Stimulated activated CD4-positive, alpha-beta T cell treated with anti-CD3 and anti-CD28 coated beads, TNF-alpha, amount 100 ng/mL, for 4 hours (primary cell): ENCODE measurements at places on chromosomes 3 and 15.

DNA sequence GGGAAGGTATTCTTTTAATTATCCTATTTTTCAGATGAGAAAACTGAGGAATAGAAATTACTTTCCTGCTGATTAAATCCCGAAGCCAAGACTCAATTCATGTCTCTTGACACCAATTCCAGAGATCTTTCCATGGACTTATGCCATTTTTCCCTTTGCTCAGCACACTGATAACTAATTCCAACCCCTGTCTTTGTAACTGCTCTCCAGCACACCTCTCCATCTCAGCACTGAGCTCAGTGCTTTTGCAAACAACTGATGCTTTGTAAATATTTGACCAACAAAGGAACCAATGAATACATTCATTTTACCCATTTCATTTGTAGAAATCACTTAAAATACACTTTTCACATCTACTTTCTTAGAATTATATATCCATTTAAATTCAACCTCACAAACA, 249.1 kb downstream of the IL5RA start:
- DNase-seq, result no peak

DNA sequence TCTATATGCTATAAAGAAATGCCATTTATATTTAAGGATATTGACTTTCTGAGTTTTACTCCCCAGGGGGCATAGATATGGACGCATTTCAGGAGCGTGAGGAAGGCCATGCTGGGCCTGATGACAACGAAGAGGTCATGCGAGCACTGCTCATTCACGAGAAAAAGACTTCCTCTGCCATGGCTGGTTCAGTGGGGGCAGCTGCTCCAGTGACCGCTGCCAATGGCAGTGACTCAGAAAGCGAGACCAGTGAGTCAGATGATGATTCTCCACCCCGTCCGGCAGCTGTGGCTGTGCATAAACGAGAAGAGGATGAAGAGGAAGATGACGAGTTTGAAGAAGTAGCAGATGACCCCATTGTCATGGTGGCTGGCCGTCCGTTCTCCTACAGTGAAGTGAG, 38.4 kb downstream of the GTF2E1 start:
- no peak for DNase-seq

- DNase-seq, result no peak
Measured at GRCh38 chr3:52827866-52828376, 2.6 kb downstream of the ITIH4 start.

DNA sequence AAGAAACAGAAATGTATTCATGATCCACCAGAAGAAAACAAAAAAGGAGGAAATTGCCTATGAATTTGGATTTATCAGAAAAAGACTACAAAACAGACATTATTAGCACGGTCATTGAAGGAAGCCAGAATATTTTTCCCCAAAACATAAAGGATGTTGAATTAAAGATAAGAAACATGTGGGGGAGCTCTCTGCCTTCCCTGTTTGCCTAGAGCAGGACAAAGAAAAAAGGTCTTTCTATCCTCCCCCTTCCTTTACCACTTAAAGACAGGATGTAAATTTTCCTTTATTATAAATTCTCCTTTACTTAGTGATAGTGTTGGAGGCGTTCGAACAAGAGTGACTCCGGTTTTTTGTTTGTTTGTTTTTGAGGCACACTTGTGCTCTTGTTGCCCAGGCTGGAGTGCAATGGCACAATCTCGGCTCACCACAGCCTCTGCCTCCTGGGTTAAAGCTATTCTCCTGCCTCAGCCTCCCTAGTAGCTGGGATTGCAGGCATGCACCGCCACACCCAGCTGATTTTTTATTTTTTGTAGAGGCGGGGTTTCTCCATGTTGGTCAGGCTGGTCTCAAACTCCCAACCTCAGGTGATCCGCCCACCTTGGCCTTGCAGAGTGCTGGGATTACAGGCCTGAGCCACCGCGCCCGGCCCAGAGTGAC, 14.9 kb upstream of the RPN1 start:
- no peak for DNase-seq

DNA sequence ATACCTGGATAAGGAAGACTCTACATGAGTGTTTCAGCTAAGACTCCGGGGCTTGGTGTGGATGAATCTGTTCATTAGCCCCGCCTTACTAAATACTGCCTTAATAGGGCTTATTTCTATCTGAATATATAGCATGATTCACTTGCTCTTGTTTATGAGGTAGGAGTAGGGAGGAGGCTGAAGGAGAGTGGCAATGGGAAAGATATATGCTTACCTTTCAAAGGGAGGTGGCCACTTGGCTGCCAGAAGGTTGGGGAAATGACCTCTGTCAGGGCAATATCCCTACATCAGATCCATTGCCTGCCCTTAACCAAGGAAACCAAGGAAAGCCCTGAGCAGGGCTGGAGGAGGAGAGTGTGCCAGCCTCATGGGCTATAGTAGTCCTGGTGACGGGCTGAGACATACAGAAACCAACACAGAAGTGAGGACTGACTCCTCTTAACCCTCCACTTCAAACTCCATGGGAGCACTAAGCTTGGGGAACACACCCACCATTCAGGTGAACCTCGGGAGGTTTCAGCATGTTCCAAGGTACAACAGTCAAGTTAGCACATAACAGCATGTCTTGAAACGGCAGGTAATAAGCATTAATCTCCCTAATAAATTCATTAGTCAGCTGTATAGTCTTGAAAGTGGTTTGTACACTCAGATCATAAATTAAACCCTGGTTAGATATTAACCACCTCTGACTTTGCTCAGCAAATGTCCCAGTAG, 80.1 kb downstream of the EOMES start:
- DNase-seq, result no peak

GRCh38 chr15:68559345-68560310, 19.2 kb upstream of the CORO2B start:
- peak; percentile 52 for DNase-seq

DNA sequence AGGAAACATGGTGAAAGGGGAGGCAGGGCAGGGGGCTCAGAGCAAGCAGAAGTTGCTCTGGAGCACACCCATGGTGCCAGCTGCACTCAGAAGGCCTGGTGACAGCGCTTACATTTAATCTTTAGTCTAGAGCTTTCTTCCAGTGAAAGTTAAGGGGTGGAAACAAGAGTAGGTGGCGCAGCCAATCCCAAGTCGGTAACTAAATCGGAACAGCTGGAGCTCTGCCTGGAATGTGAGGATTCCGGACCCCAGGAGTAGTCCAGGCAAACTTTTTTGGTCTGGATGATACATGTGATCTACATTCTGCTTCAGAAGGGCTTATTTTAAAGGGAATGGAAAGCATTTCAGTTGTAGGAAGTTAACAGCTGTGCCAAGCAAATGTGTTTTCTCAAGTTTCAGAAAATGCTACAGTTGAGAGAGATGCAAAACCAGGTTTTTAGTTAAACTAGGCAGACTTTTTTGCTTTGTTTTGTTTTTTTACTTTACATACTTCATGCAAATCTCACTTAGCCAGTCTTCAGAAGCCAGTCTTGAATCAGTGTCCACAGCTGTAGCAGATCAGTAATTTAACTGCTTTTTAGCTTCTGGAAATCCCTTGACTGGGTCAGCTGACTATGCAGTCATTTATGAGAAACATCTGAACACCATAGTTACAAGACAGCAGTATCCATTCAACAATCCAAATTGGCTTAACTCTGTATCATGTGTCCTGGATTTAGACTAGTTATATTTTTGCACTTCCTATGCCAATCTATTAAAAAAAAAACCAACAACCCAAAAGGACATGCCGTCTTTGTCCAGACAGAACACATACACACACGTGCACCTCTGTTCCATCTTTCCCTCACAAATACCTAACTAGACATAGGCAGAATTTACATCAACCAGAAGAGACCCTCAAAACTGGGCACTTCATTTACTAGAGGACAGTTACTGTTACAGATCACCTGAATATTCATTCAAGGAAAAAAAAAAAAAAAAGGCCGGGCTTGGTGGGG, 33.2 kb downstream of the ZNF106 start:
- DNase-seq, result no peak

GRCh38 chr15:47718497-47719437, 1.5 kb downstream of the SEMA6D start:
- DNase-seq, result no peak

DNA sequence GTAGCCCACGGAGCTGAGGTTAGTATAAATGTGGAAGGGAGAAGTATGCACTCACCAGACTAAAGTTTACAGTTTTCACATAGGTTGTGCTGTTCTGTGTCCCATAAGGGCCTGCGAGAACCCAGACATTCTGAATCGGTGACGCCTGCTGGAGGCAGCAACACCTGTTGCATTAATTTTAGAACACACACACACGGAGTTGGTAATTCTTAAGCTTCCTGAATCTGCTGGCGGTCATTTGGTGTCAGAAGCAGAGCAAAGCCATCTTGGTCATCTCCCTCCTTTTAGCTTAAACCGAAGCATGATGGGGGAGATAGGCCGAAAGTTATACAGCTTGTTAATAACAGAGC, 41.1 kb upstream of the AP3B2 start:
- DNase-seq, result no peak

DNA sequence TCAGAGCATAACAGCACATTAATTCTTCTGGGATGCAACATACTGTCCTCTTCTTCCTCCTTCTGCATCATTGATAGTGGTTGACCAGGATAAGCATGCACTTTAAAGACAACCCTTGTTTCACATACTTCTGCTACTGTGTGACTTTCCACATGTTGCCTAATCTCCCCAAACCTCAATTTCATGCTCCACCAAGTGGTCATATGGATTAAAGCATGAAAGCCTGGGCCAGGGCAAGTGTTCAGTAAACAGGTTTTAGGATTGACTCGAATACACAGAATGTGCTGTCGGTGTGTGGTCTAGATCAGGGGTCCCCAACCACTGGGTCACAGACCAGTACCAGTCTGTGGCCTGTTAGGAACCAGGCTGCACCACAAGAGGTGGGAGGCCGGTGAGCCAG, 22.5 kb upstream of the BFSP2 start:
- no peak for DNase-seq

- no peak for DNase-seq
Measured at GRCh38 chr3:42530073-42530472, 27.6 kb downstream of the VIPR1 start.

GRCh38 chr3:10515396-10515795, 10.0 kb upstream of the ATP2B2 start:
- no peak for DNase-seq

GRCh38 chr15:64597477-64597822, 137.1 kb downstream of the ZNF609 start:
- DNase-seq, result no peak

- no peak for DNase-seq
Measured at GRCh38 chr15:71757741-71758530, 52.4 kb upstream of the NR2E3 start.

GRCh38 chr3:120198305-120198878, 86.6 kb downstream of the GPR156 start:
- no peak for DNase-seq

DNA sequence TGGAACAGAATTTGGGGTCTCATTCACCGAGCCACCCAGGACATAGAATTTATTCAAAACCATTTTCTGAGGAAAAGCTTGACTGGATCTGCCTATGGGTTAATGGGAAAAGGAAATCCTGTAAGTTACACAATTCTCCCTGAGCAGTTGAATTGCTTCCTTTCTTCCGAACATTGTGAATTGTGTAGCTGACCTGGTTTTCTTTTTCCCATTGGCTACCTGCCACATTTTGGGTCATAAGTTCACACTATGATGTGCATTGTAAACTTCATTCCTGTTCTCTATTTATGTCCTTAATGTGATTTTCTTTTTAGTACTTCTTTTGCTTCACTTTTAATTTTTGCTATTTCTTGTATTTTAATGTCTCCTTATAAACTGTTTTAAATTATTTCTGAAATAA, 386.0 kb upstream of the LRRC3B start:
- no peak for DNase-seq

GRCh38 chr15:85527895-85528294, 147.5 kb downstream of the AKAP13 start:
- DNase-seq, result no peak

- DNase-seq, result no peak
Measured at GRCh38 chr15:62887113-62887570, 155.4 kb upstream of the TPM1 start.

GRCh38 chr15:38085931-38086568, 151.6 kb downstream of the TMCO5A start:
- DNase-seq, result no peak

DNA sequence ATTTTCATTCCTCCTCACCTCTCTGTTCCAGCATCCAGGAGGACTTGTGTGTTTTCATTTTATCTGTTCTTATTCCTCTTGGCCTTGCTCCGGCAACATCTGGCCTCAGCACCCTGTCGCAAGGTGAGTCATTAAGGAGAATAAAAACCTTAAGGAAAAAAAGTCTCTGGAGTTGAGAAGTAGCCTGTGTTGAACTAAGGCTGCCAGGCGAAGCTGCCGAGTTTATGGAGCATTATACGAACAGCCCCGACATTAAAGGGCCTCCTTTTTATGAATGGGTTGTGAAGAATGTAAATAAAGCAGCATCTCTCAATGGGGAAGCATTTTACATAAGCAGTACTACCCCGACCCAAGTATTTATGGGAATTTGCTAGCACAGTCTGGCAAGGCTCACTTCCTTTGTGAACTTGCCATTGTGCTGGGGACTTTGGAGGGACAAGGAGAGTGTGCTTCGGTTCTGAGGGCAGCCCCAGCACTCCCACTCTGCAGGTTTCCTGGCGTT, 4.7 kb downstream of the BAHD1 start:
- no peak for DNase-seq

GRCh38 chr3:42052484-42053351, 38.4 kb upstream of the TRAK1 start:
- DNase-seq, result no peak

GRCh38 chr3:13650210-13651056, 101.5 kb downstream of the FBLN2 start:
- peak; percentile 45 for DNase-seq

DNA sequence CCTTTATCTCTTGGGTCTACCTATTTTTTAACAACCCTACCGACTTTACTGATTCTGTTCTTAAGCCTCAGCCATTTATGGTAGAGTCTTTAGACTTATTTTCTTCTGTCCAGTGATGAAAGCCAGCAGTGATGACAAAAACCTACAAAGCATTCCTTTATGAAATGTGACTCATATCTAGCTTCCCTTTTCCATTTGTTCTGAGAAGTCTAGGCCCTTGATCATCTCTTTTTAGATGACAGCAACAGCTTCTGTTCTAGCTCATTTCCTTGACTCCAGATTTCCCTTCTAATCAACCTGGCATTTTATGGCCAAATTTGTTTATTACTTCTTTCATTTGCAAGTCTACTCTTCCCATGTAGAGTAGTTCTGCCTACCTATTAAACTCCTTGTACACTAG, 36.1 kb downstream of the CFAP44 start:
- no peak for DNase-seq

GRCh38 chr3:120801484-120801883, 58.9 kb downstream of the GTF2E1 start:
- DNase-seq, result no peak

- DNase-seq, result no peak
Measured at GRCh38 chr3:90032980-90033641, 925.7 kb downstream of the EPHA3 start.
